ENCODE measurements at places on chromosomes 2 and 18.

DNA sequence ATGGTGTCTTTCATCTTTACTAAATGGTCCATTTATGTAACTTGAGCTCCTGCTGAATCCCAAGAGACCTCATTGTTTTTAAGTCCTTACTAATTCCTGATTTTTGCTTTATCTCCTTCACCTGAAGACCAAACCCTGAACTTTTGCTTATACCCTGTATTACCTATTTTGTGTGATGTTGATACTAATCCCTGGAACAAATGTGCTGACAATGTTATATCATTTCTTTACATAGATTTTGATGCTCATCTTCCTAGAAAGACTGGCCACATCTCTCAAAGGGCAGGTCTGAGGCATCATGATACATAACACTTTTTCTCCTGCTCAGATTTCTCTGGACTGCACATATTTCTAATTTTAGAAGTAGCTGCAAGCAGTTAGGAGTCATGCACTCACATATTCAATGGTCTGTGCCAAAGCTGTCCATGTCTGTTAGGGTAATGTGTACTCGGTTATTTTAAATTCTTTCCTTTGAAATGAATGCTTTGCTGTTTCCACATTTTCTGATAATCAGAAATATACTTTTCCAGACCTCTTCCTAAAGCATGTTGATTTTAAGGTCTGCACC, 427.9 kb upstream of the HNRNPA3 start:
- no peak for DNase-seq

GRCh38 chr2:119598596-119599263, 54.5 kb downstream of the CFAP221 start:
- DNase-seq, result no peak

- DNase-seq, result no peak
These were observed 336.4 kb downstream of the PARD3B start for GRCh38 chr2:204881655-204882054.

- no peak for DNase-seq
These were observed 225.7 kb downstream of the ACKR3 start for GRCh38 chr2:236795169-236795860.

GRCh38 chr18:74377776-74378175, 62.1 kb downstream of the C18orf63 start:
- DNase-seq, result no peak

DNA sequence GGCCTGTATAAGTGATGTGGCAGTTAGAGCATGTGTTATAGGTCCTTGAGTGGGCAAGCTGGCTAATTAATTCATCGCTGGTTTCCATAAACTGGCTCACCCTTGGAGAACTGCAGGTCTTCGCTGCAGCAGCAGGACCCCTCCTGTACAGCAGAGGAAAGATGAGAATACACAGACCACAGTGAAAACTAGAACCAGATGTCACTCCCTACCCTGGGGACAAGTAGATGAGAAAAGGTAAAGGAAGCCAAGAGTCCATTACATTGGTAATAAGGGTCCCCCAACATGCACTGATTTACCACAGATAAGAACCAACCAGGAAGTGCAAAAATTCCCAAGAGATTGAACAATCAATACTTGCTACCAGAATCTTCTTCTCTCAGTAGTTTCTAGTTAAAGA, 415.6 kb upstream of the LYPD1 start:
- DNase-seq, result no peak

- no peak for DNase-seq
These were observed 151.6 kb upstream of the MSH6 start for GRCh38 chr2:47631306-47631705.

- DNase-seq, result peak; percentile 6
These were observed 3.4 kb upstream of the TET3 start for GRCh38 chr2:73981081-73982001.

GRCh38 chr2:195307751-195308150, 349.3 kb upstream of the SLC39A10 start:
- no peak for DNase-seq

GRCh38 chr2:215870088-215870490, 143.3 kb downstream of the MREG start:
- no peak for DNase-seq

DNA sequence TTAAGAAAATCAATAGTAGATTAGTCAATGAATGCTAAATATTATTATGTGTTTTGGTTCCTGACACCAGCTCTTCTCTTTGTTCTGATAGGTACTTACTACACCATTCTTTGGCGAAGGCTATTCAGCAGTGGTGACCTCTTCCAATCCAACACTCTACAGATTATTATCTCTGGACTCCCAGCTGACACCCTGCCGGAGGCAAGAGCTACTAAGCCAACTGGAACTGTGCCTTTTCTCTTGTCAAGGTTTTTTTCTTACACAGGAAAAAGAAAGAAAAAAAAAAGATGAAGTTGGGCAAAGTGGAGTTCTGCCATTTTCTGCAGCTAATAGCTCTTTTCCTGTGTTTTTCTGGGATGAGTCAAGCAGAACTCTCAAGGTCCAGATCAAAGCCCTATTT, 11.7 kb downstream of the CDH7 start:
- DNase-seq, result no peak

GRCh38 chr2:214103276-214104001, 307.4 kb upstream of the VWC2L start:
- no peak for DNase-seq

- DNase-seq, result no peak
These were observed 237.2 kb downstream of the TSN start for GRCh38 chr2:121992700-121993099.

GRCh38 chr2:127065299-127065939, 41.5 kb downstream of the BIN1 start:
- DNase-seq, result no peak

- DNase-seq, result no peak
These were observed 136.8 kb downstream of the ALPK2 start for GRCh38 chr18:58491773-58492752.

- no peak for DNase-seq
These were observed 169.7 kb downstream of the CDCA7 start for GRCh38 chr2:173524256-173524955.

DNA sequence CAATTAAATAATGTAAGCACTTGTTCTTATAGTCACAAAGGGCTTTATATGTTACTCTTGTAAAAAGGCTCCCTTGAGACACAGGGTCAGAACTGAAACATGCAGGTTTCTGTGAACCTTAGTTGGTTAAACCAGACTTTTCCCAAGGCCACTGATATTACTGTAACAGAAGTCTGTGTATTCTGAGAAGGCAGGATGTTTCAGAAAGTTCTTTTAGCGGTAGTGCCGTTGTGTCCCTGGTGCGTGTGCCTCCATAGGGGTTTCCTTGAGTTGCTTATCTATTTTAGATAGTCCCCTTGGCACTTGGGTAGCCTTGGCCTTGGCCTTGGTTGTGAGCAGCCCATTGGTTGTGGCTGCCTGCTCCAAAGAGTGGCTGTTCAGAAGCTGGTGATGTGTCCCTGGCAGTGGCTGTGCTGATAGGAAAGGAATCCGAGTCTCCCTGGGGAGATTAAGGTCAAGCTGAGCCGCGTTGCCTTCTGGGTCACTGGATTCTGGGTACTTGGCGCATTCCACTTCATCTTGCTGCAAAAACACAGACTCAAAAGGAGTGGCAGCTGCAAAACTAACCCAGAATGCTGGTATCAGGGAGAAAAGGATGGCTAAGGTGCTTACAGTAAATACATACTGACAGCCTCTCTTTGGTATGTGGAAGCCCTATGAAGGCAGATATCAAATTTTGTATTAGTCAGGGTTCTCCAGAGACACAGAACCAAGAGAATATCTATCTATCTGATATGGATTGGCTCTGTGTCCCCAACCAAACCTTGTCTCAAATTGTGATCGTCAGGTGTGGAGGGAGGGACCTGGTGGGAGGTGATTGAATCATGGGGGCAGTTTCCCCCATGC, 69.7 kb downstream of the FHOD3 start:
- DNase-seq, result no peak

DNA sequence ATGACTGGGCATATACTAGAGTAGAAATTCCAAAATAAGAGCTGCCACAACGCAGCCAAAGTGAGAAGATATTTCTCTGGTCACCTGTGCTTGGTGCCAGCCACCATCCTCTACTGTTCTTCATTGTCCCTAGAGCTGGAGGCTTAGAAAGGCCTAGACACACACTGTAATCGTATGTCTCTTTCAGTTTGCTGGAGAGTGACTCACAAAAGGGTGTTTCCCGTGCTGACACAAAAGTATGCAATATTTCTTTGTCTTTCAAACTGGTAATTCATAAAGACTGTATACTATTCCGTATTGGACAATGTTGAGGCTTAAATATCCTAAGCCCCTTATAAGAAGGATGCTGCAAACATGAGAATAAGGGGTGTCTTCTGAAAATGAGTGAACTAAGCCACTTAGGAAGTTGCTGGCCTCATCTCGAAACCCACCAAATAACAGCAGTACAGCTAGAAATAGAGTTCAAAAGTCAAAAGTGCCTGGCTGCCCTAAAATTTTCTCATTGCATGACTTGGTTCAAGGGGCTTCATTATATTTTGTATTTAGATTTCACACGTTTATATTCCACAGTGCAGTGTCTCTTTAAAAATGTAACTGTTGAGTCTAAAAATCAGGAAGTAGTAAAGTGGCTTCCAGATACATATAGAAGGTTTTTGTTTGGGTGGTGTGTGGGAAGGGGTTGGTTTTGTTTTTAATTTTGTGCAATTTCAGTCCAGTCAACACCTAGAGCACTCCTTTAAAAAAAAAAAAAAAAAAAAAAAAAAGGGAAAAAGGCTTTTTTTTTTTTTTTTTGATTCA, 601.1 kb downstream of the ARHGAP15 start:
- no peak for DNase-seq

GRCh38 chr2:169039702-169040101, 8.6 kb upstream of the ABCB11 start:
- DNase-seq, result no peak

DNA sequence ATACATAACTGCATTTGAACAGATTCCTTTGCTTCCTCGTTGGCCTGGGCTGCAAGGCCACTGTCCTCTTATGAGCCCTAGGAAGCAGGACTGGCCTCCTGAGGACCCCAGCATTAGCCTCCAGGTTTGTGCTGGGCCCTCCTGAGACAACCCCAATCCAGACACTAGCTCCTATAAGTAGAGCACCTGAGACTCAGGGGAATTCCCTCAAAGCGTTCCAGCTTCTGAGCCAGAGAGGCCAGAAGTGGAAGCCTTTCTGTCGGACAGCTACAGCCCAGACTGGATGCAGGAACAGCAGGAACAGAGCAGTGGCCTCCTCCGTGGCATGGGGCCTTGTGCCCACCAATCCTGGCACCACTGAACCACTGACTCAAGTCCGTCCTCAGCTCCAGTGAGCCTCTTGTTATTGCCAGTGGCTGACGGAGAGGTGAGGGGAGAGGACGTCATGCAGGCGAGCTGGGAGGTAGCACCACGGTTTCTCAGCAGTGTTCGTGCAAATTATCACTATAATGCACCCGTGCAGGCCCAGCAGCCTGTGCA, 67.2 kb downstream of the NPAS2 start:
- DNase-seq, result no peak

DNA sequence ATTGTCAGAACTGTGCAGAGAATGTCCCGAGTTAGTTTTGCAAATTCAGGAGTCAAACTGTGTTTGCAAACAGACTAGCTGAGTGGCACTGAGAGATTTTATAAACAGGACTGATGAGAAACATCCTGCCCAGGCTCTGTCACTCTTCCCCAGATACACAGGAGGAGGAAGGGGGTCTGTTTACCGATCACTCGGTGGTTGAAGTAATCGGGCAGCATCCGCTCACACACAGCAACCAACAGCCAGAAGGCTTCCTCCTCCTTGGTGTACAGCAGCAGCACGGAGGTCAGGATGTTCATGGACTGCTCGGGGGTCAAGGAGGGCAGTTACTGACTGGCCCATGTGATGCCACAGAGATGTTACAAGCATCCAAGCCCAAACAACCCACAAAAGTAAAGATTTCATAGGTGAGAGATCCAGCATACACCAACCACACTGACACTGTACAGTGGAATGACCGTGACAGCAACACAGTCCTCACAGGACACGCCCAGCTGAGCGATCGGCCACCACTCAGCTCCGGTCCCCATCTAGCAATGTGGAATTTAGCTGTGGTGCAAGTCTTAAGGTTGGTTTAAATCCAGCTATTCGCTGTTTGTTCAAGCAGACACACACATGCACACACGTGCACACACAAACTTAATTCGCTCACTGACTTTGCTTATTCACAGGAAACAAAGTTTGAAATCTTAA, 30.1 kb downstream of the RPL31 start:
- no peak for DNase-seq

DNA sequence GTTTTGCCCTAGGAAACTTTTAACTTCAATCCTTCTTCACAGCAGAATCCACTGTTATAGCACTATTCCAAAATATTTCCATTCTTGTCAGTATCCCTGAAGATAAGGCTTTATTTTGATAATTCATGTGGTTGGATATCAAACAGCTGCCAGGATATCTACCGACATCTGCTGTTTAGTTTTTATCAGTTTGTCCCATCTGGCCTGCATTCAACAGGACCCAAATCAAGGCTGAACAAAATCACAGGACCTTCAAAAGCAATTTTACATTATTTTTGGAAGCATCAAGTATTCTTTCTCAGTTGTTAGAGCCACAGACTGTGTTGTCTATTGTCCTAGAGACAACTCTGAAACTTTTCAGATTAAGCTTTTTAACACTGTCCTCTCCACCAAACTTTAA, 429.0 kb upstream of the PIK3C3 start:
- DNase-seq, result no peak

DNA sequence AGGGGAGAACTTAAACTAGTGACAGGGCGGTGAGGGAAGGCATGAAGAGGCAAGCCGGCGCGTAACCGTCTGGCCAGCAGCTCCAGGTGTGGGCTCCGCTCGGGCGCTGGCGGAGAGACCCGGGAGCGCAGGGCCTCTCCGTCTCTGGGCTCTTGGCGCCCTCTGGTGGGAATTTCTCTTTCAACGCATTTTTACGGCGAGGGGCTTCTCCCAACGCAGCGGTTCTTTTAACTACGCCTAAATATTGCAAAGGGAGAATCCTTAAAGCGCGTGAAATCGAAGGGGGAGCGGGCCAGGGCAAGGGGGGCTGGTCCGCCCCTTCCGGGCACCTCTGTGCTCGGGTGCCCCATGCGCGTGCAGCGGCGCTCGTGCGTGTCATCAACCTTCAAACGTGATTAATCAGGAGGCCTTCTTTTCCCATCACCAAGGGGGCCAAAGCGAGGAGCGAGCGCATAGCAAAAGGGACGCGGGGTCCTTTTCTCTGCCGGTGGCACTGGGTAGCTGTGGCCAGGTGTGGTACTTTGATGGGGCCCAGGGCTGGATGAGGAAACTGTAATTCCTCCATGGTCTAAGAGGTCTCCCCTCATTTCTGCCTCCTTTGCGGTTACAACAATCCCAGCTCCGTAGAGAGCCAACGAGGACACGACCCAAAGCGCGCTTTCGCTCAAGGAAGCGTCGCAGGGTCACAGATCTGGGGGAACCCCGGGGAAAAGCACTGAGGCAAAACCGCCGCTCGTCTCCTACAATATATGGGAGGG, 762 bp upstream of the GAD1 start:
- DNase-seq, result no peak

- DNase-seq, result no peak
These were observed 98.0 kb downstream of the HRH4 start for GRCh38 chr18:24558403-24558802.

GRCh38 chr2:180849851-180850250, 130.6 kb upstream of the UBE2E3 start:
- no peak for DNase-seq

DNA sequence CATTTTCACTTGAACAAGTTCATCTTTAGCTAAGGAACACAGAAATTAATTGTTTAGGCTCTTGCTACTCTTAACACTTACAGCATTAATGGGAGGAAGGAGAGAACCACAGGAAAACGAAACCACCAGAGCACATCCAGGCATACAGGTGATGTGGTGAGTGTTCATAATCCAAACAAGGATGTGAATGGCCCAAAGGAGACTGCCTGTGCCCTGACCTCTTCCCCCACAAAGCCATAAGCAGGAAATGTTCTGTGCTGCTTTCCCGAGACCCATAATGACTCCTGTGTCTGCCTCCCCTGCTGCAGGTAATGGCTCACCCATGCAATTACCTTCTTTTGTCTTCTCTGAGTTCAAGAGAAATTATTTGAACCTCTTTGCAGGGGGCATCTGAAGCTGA, 295.9 kb upstream of the LINC00305 start:
- DNase-seq, result no peak

Measured in T-helper 22 cell (primary cell).